ENCODE measurements at places on chromosomes 5 and 9.

DNA sequence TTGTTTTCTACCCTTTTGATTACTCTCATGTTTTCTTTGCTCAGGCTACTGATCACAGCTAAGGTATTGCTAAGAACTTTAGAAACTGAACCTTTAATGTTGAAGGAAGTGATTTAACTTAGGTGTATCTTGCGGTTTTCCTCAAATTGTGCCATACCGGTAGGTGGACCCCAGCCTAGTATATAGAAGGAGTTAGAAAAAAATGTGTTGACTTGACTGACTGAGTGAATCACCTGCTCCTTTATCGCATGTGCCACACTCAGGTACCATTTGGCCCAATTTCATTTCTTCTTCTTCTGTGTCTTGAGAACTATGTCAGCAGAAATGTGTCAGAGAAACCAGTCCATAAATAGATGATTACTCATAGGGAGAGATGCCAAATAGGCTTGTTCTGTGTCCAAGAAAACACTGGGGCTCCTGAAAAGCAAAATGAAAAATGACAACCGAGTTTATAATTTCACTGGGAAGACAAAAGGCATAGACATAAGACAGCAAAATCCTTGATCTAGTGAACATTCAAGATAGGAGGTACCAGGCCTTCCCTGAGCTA is 19.4 kb downstream of the PLPPR1 start:
- no peak for DNase-seq

- no peak for DNase-seq
These were observed 64.3 kb downstream of the ANGPTL2 start for GRCh38 chr9:127058011-127058644.

DNA sequence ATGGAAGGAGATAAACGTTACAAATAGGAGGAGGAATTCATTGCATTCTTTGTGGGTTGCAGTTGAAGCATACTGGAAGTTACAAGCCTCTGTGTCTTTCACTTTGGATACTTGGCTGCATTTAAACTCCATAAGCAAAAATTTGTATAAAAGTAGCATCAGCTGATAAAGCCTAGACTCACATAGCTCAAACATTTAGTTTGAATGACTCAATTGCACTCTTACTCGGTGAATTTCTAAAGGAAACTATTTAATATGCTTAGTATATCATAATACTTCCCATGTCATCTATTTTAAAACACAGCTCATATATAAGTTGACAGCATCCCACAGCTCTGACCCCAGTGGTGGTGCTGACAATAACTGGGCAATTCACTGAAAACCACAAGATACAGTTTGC is 596.6 kb upstream of the ZNF608 start:
- DNase-seq, result no peak

GRCh38 chr5:74289238-74289637 is 351.3 kb downstream of the ENC1 start:
- no peak for DNase-seq

- no peak for DNase-seq
These were observed 125.4 kb downstream of the ANKRD18B start for GRCh38 chr9:33649463-33649862.

- peak; percentile 15 for DNase-seq
These were observed 127.0 kb downstream of the NNT start for GRCh38 chr5:43729846-43730478.

- DNase-seq, result peak; percentile 78
These were observed 430.1 kb upstream of the WWC1 start for GRCh38 chr5:167861129-167861927.

DNA sequence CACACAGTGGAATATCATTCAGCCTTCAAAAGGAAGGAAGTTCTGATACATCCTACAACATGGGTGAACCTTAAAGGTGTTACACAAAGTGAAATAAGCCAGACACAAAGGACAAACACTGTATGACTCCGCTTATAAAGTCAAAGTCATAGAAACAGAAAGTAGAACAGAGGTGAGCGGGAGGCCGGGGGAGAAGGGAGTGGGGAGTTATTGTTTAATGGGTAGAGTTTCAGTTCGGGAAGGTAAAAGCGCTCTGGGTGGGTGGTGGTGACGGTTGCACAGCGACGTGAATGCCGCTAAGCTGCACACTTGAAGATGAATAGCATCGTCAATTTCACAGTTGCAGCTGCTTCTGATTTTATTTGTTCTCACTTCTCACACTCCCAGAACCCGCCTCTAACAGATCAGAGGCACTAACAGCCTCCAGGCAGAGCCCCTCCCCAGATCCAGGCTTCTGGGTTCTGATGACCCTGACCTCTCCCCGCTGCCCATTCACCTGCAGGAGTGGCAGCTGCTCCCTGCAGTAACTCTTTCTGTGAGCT is 34.1 kb downstream of the BNIP1 start:
- DNase-seq, result no peak

GRCh38 chr9:81052846-81053245 is 636.5 kb downstream of the TLE1 start:
- DNase-seq, result no peak

- no peak for DNase-seq
These were observed 22.1 kb downstream of the C6 start for GRCh38 chr5:41191249-41191648.

GRCh38 chr5:138986186-138986800 is 111.2 kb upstream of the LRRTM2 start:
- no peak for DNase-seq

DNA sequence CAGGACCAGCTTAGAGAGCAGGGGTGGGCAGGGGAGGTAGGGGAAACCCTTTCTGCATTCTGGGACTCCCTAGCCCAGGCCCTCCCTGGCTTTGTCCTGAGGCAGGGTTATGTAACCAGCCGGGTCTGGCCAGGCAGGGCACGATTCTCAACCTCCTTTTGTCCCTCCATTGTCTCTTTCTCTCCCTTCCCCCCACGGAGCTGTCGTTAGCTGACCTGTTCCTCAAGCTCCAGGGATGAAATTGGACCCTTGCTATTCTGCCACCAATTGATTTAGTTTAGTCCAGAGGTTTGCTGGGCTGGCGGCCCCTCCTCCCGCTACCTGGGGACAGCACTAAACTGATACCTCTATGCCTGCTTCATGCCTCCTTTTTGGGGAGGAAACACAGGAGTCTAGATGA is 9.4 kb upstream of the NDST1 start:
- peak; percentile 78 for DNase-seq

GRCh38 chr9:121194730-121195129 is 6.9 kb downstream of the RAB14 start:
- no peak for DNase-seq

DNA sequence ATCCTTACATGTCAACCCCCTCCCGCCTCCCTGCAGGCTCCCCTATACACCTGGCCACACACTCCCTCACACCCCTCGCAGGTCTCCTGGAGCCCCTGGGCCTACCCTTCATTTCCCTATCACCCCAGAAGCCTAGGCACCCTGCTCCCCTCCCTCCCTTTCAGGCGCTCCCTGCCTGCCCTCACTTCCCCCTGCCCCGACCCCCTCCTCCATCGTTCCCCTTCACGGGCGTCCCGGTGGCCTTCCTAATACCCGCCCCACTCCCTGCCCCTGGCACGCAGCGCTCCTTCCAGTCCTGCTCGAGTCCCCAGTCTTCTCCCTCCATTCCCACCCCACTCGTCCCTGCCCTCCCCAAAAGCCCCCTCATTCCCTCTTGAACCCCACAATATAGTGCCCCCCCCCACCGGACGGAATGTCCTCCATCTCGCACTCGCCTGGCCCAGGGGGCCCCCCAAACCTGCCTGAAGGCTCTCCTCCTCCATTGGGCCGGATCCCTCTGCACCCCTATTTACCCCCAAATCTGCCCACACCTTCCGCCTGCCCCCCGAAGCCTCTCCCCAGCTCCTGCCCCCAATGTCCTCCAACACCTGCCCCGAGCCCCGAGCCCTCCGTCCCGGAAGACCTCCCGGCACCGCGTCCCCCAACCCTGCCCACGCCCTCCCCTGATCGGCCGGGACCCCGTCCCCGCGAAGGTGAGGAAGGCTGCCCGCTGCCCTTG is 746 bp downstream of the STRBP start:
- peak; percentile 38 for DNase-seq

- no peak for DNase-seq
These were observed 7.9 kb downstream of the FLT4 start for GRCh38 chr5:180641566-180641900.

Measured in iPS-NIHi11 (cell line).